Type B pancreatic cell (in vitro differentiated cells): ENCODE measurements at places on chromosomes 6 and 20. TPM values are rescaled to one million over a fixed set of nuclear protein-coding genes. Genes with fewer than 3 reads are reported as not detected.

- no peak overlapping the region for H3K27ac ChIP-seq
- DNase-seq: no peak
Measured at GRCh38 chr6:81890846-81891245, 138.4 kb upstream of the TENT5A start.

DNA sequence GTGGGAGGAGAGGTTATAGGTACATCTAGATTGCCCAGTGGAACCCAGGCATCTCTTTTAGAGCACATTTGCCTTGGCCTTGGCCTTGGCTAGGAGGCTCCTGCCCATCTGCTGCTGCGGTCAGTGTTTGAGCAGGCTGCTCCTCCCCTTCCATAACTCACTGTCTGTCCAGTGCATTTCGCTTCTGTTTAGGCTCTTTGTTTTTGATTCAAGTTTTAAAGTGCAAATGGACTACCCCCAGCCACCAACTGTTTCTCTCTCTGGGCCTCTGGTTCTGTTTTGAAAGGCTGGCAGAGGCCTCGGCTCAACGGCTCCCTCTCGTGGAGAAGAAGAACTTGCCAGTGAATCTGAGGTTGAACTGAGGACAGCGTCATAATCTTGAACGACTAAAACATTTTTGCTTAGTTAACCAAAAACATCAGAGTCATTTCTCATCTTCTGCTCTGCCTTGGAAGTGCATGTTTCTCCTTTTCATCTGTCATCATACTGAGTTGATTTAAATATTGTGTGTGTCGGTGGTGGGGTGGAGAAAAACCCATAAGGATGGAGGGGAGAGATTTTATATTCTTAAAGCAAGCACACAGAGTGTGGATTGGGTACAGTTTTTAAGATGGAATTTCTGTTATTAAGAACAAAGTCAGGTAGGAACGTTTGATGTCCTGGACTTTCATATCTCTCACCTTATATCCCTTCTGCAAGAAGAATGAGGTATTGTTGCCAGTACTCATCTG is 171.4 kb downstream of the DTNBP1 start:
- H3K4me3 ChIP-seq: no peak overlapping the region
- H3K36me3 ChIP-seq: peaks cover 23% of the 10 kb centered on the region
- H3K4me1 ChIP-seq: peaks cover 37% of the 10 kb centered on the region
- no peaks in the 10 kb centered on the region for H3K27me3 ChIP-seq
- H3K27ac ChIP-seq: peak overlapping the region; percentile 44
- no peak for DNase-seq

GRCh38 chr20:62518911-62519310 is 43.1 kb upstream of the GATA5 start:
- H3K27me3 ChIP-seq: peaks cover 7% of the 10 kb centered on the region
- peaks cover 3% of the 10 kb centered on the region for H3K4me1 ChIP-seq
- H3K36me3 ChIP-seq: no peaks in the 10 kb centered on the region

MOXD1 gene
- 3.7 and 22.0 TPM in 2 replicates for total RNA-seq

CLVS2 gene
- 0.62 and 0.75 TPM in 2 replicates for total RNA-seq

- no peak overlapping the region for H3K4me3 ChIP-seq
- no peak for DNase-seq
- H3K4me1 ChIP-seq: no peaks in the 10 kb centered on the region
- H3K27me3 ChIP-seq: peaks cover 9% of the 10 kb centered on the region
- H3K27ac ChIP-seq: no peak overlapping the region
Measured at GRCh38 chr20:44435630-44436335, 39.9 kb upstream of the TTPAL start.

DNA sequence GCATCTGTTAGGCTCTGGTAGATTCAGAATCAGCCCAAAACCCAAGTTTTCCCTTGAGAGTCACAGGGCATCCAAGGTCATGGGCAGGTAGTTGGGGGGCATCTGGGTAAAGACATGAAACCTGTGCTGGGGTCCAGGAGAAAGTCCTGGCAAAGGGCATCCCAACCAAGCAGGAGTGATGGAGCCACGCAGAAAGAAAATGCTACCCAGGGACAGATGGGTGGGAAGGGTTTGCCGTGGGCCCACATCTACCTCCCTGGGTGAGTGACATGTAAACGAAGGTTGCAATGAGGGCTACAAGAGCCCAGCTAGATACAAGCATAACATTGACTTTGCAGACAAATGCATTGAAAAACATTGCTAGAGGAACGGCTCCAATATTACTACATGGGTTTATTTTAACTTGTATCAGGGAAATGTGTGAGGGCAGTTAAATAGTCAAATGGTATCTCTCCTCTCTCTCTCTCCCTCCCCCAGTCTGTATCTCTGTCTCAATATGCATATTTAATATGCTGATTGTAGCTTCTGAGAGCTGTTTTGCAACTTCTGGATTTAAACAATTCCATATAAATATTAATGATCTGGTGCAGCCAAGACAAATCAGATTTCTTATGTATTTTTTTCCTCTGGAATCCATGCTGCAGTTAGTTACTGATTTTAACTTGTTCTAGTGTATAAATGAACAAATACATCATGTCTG is 135.7 kb downstream of the SYNDIG1 start:
- DNase-seq: no peak
- H3K27ac ChIP-seq: no peak overlapping the region
- no peaks in the 10 kb centered on the region for H3K4me1 ChIP-seq

DNA sequence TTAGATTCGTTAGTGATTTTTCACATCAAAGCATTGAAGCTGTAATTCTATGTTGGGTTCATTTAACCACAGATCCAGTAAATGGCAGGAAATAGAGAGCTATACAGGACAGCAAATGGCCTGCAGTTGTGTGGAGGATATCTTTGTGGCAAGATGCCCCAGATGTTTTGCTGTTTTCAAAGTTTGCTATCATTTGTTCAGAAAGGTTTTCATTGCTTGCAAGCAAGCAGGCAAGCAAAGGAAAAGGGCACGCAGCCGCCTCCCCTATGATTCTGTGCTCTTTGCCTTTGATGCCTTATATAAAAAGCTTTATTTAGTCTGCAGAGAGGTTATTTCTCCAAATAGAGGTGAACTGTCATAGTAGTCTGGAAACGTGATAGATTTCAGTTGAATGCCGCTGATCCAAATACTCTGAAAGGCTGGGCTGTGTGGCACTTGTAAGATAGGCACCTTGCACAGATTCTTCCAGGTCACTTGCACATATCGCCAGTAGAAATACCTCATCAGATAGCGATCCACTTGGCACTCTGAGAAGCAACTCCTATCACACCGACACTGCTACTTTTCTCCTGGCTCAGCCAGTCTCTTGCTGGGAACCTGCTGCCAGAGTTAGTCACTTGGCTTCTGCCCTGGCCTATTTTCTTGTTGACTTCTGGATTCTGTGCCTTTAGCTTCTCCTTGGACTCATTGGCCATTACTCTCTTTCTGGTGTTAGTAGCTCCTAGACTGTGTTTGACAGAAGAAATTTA is 66.4 kb downstream of the UTRN start:
- no peak overlapping the region for H3K4me3 ChIP-seq
- H3K27me3 ChIP-seq: no peaks in the 10 kb centered on the region
- peaks cover 4% of the 10 kb centered on the region for H3K36me3 ChIP-seq
- no peak for DNase-seq
- peaks cover 20% of the 10 kb centered on the region for H3K4me1 ChIP-seq

NKAIN2 gene
- 0.81 and 1.7 TPM in 2 replicates for total RNA-seq

POU5F1 gene
- total RNA-seq: not detected in 2 replicates

DNA sequence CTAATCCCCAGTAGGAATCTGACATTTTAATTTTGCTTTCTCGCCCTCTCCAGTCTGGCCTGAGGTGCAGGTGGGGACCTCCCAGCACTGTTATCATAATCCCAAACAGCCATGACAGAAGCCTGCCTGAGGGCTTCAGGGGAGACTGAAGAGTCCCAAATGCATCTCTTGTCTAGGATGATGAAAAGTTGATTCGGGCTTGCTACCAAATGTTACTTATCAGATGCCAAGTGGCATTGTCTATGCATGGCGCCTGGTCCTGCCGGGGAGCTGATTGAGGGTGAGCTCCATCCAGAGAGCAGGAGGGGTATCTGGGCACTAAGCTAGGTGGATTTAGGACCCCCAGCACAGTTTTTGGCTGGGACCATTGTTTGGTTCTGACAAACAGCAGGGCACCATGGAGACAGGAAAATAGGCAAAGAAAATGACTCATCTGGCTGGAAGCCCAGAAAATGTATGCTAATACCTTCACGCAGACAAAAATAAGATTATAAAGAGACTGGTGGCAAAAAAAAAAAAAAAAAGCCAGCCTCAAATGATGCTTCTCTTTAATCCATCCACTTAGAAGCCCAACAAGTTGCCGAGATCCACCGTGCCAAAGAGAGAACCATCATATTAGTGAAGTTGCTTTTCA is 513.7 kb upstream of the SULF2 start:
- no peaks in the 10 kb centered on the region for H3K36me3 ChIP-seq
- H3K4me3 ChIP-seq: no peak overlapping the region
- peaks cover 11% of the 10 kb centered on the region for H3K27me3 ChIP-seq
- peaks cover 38% of the 10 kb centered on the region for H3K4me1 ChIP-seq
- H3K27ac ChIP-seq: peak overlapping the region; percentile 48

- peaks cover 5% of the 10 kb centered on the region for H3K27me3 ChIP-seq
- H3K4me3 ChIP-seq: no peak overlapping the region
- H3K36me3 ChIP-seq: no peaks in the 10 kb centered on the region
Measured at GRCh38 chr20:34242879-34243278, 1.7 kb downstream of the ASIP start.

DNA sequence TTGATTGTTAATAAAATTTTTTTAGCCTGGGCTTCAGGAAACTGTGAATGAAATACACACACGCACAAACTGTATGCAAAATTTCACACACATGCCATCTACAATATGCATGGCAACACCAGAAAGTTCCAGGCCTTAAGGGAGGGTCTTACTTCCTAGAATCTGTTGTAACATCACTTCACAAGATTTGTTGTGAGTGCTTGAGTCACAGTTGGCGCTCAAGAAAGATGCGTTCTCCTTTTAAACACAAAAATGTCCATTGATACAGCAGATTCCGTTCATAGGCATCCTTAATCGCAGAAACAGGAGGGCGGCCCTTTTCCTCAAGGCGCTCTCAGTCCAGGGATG is 485 bp upstream of the RTF2 start:
- DNase-seq: no peak
- H3K27ac ChIP-seq: peak overlapping the region; percentile 99
- H3K4me3 ChIP-seq: peak overlapping the region; percentile 100

GRCh38 chr6:89895276-89895874 is 1.1 kb downstream of the GJA10 start:
- no peak overlapping the region for H3K4me3 ChIP-seq
- no peak for DNase-seq
- peaks cover 29% of the 10 kb centered on the region for H3K27me3 ChIP-seq
- peaks cover 5% of the 10 kb centered on the region for H3K4me1 ChIP-seq
- no peak overlapping the region for H3K27ac ChIP-seq
- no peaks in the 10 kb centered on the region for H3K36me3 ChIP-seq

DNA sequence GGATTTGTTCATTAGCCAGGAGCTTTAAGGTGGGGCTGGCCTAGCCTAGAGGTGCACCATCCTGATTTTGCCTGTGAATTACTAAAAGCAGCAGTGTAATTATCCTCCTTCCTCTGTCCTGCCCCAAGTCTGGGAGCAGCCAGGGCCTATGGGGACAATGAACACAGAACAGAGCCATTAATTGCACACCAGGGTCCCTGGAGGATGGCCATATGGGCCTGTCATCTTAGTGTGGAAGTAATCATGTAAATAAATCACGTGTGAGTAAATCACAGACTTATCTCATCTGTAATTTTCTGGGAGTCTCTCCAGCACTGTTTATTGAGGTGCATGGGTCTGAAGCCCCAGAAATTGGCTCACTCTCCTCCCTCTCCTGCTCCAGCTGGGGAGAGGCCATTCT is 176.3 kb downstream of the LRFN2 start:
- no peak overlapping the region for H3K27ac ChIP-seq
- no peak for DNase-seq
- H3K4me3 ChIP-seq: no peak overlapping the region
- H3K27me3 ChIP-seq: peaks cover 7% of the 10 kb centered on the region
- H3K36me3 ChIP-seq: no peaks in the 10 kb centered on the region
- peaks cover 37% of the 10 kb centered on the region for H3K4me1 ChIP-seq

- H3K4me1 ChIP-seq: no peaks in the 10 kb centered on the region
- no peaks in the 10 kb centered on the region for H3K27me3 ChIP-seq
- no peak overlapping the region for H3K4me3 ChIP-seq
Measured at GRCh38 chr20:35551503-35551902, 9.6 kb downstream of the ERGIC3 start.

HCK gene
- not detected in 2 replicates for total RNA-seq

DNA sequence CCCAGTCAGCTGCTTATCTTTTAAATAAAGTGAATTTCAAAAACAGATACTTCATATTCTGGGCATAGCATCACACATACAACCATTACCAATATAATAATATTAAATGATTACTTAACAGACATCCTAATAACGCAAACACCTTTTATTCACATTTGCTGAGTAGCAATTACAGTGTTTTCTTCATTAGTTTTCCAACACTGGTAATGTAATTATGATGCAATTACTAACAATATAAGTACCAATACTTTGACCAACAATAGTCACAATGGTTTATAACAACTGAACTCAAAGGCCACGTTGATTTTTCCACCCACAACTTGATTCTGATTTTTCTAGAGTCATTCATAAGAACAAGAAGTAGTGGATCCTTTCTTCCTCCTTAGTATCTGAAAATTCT is 104.1 kb downstream of the MYB start:
- DNase-seq: no peak
- H3K4me1 ChIP-seq: no peaks in the 10 kb centered on the region
- no peak overlapping the region for H3K4me3 ChIP-seq
- no peak overlapping the region for H3K27ac ChIP-seq
- no peaks in the 10 kb centered on the region for H3K27me3 ChIP-seq
- peaks cover 17% of the 10 kb centered on the region for H3K36me3 ChIP-seq

GRCh38 chr6:90219209-90219985 is 77.2 kb downstream of the BACH2 start:
- no peak overlapping the region for H3K27ac ChIP-seq
- no peak for DNase-seq
- H3K27me3 ChIP-seq: no peaks in the 10 kb centered on the region
- H3K4me1 ChIP-seq: peaks cover 3% of the 10 kb centered on the region
- no peak overlapping the region for H3K4me3 ChIP-seq

BACH2 gene
- 8.5 and 33.5 TPM in 2 replicates for total RNA-seq

GRCh38 chr6:129485746-129486145 is 224.2 kb downstream of the ARHGAP18 start:
- peaks cover 12% of the 10 kb centered on the region for H3K4me1 ChIP-seq
- no peaks in the 10 kb centered on the region for H3K27me3 ChIP-seq
- H3K27ac ChIP-seq: no peak overlapping the region
- H3K4me3 ChIP-seq: no peak overlapping the region
- no peaks in the 10 kb centered on the region for H3K36me3 ChIP-seq
- DNase-seq: no peak

- peaks cover 8% of the 10 kb centered on the region for H3K27me3 ChIP-seq
- no peak overlapping the region for H3K4me3 ChIP-seq
- H3K36me3 ChIP-seq: no peaks in the 10 kb centered on the region
- no peak for DNase-seq
Measured at GRCh38 chr20:44080064-44080463, 106.9 kb downstream of the JPH2 start.

DNA sequence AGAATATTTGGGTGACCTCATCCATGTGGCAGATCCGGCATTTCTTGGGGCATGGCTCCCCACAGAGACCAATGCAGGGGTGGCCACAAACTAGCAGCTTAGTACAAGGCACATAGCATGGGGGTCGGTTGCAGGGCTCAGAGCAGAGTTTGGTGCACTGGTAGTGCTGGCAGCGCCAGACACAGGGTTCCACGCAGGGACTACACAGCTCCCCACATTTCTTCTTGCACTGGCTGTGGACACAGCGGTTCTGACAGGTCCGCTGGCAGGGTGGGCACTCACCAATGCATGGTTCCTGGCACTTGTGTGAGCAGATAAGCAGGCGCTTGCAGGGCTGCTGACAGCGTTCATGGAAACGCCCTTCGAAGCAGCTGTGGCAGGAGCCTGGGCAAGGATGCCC is 29.1 kb downstream of the DDX27 start:
- H3K36me3 ChIP-seq: peaks cover 27% of the 10 kb centered on the region
- H3K4me3 ChIP-seq: no peak overlapping the region
- H3K27me3 ChIP-seq: no peaks in the 10 kb centered on the region
- H3K27ac ChIP-seq: no peak overlapping the region
- no peak for DNase-seq

CDSN gene
- total RNA-seq: not detected in 2 replicates

TFAP2A gene
- 66.6 and 143 TPM in 2 replicates for total RNA-seq
